LHCN-M2 (cell line): ENCODE measurements at places on chromosomes 16 and 17. TPM values are rescaled to one million over a fixed set of nuclear protein-coding genes. Genes with fewer than 3 reads are reported as not detected.

GRCh38 chr16:50160495-50161164 is 7.5 kb downstream of the TENT4B start:
- DNase-seq = peak; percentile 57

- peak; percentile 50 for DNase-seq
These were observed 8.1 kb upstream of the NLRP1 start for GRCh38 chr17:5592382-5592781.

- peak; percentile 51 for DNase-seq
These were observed 355.1 kb downstream of the CDH8 start for GRCh38 chr16:61681124-61681523.

- DNase-seq = no peak
These were observed 34.3 kb downstream of the LIMD2 start for GRCh38 chr17:63665527-63666214.

GRCh38 chr17:66392783-66393437 is 90.5 kb downstream of the PRKCA start:
- no peak for DNase-seq

SBK1 gene
- total RNA-seq = under 0.01 and 0.06 TPM in 2 replicates

- no peak for DNase-seq
These were observed 27.1 kb downstream of the ADAM11 start for GRCh38 chr17:44785921-44786320.

TMEM114 gene
- not detected in 2 replicates for total RNA-seq

DNA sequence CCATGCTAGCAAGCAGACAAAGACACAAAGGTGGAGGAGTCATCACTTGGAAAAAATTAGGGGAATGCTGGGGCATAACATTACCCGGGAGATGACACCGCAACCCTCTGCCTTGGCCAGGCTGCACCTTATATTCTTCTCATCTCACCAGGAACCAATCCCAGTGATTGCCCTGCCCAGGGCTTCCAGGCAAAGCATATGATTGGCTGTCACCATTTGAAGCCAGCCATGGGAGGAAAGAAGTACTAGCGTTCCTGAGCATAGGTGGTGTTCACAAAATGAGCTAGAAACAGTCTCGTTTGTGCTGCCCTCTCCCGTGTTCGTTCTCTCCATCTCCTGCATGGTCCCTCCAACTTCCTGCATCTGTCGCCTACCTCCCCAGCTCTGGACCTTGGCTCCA is 29.6 kb downstream of the TEKT5 start:
- no peak for DNase-seq

OGFOD3 gene
- total RNA-seq = 28.7 and 45.0 TPM in 2 replicates

DNA sequence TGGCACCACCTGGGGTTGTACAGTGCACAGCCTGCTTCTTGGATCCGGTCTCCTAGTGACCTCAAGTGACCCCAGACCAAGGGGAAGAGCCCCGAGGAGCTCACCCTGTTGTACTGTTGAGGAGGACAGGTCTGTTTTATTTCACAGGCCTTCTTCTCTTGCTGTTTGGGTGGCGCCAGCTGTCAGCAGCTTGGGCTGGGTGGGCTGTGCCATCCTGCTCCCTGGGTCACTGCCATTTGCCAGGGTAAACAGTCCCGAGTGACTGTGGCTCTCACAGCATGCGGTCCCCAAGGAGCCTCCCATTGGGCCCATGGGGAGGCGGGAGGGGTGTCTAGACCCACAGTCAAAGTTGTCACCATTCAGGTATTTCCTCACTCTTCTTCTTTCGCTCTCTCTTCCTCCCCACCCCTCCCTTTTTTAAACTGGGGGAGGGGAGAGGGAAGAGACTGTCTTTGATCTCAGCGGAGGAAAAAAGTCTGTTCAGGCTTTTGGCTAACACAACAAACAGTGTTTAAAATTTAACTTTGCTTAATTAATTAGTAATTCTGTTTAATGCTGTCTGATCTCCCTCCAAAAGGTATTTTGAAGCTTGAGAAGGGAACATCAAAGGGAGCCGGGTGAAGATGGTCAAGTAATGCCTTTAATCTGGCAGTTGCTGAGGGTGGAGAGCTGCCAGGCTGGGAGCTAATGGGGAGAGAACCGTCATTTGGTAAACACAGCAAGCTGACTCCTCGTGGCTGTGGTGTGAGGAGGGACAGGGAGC is 64.0 kb downstream of the SNX20 start:
- DNase-seq = no peak

DNA sequence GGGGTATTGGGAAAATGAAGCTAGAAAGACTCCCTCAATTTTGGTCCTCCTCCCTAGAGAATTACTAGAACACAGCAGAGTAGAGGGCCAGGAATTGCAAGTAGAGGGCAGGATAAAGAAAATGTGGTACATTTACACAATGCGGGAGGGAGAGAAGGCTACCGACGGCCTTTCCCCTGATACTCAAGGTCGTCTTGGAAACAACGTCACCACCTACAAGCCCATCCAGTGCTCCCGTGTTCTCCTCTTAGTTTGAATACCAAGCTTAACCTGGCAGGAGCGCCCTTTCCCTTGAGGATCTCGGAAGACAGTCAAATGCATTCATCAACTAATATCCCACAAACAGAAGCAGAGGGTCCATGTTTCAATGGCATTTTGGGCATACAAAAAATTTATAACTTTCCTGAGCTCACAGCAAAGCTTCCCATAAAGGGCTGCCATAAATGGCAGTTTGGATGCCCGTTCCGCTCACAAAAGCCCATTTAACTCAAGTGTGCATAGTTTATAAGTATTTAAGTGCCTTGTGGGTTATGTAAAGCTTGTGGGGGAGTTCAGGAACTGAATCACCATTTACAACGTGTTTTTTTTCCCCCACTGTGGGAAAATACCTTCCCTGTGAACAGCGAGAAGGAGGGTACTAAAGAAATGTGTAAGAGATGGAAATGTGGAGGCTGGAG is 414.6 kb downstream of the SLC39A11 start:
- DNase-seq = no peak

GRCh38 chr17:74108126-74108705 is 95.3 kb upstream of the RPL38 start:
- DNase-seq = no peak

DNA sequence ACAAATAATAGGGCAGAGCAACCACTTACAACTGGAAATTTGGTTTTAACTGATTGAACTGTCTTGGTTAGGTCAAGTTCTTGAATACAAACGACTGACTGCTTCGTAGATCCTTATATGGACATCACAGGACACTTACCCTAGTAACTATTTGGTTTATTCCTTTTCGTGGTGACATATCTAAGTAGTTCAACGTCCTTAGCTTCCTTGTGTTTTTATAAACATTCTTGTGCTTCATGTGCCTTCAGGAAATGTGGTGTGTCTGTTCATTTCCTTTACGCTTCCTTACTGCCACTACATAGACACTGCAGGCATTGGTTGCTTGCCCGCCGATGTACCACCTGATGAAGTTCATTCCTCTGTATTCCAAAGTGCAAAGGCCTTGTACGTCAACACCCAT is 59.3 kb downstream of the USP10 start:
- DNase-seq = no peak

- no peak for DNase-seq
These were observed 88.9 kb downstream of the SDK2 start for GRCh38 chr17:73555199-73555960.

DNA sequence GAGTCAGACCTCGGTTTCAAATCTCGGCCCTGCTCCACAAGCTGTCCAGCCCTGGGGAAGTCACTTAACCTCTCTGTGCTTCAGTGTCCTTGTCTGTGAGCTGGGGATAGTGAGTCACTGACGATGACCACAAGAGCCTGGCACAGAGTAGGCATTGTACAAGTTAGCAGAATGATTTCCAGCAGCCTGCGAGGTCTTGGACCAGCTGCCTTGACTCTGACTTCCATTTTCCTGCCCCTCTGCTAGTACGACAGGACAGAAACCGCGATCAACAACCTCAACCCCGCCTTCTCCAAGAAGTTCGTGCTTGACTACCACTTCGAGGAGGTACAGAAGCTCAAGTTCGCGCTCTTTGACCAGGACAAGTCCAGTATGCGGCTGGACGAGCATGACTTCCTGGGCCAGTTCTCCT is 20.7 kb downstream of the CPNE2 start:
- peak; percentile 62 for DNase-seq

- peak; percentile 74 for DNase-seq
These were observed 6.1 kb downstream of the GJD3 start for GRCh38 chr17:40358323-40359038.

GRCh38 chr16:70430667-70431536 is 8.0 kb downstream of the ST3GAL2 start:
- no peak for DNase-seq

- DNase-seq = no peak
These were observed 814.5 kb downstream of the KCNJ18 start for GRCh38 chr17:22506861-22507260.

DNA sequence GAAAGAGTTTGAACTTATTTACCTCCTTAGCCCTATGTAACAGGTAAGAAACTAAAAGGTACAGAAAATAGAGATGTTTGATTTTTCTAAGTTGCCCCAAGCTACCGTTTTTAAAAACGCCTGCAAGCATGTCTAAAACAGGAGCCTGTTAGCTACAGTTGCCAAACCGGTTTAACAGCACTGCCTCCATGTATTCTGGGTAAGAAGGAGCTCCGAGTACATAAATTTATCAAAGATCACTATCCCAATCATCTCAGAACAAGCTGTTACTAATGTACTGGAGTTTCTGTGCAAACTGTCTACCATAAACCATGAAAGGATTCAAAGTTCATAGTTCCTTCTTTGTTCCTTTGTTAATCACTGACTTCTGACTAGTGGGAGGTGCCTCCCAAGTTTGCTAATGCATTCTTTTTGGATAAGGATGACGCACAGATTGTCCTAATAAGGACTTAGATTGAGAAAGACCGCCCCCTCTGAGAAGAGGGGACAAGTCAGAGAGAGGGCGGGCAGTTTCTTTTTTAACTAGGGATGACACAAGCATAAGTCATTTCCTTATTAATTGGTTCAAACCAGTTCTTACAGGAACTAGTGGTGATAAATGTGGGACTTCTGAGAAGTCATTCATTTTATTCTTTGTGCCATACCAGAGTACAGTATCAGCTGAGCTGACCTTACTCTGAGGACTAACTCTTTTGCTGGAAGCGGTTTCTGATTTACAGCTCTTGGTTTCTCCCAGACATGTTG is 55.3 kb downstream of the TUBD1 start:
- peak; percentile 100 for DNase-seq

GPR142 gene
- total RNA-seq = not detected in 2 replicates
